Jurkat, Clone E6-1 (cell line): ENCODE measurements at places on chromosomes 1 and 21.

- DNase-seq: no peak
Observed at GRCh38 chr21:39178421-39178820, 4.8 kb downstream of the PSMG1 start.

DNA sequence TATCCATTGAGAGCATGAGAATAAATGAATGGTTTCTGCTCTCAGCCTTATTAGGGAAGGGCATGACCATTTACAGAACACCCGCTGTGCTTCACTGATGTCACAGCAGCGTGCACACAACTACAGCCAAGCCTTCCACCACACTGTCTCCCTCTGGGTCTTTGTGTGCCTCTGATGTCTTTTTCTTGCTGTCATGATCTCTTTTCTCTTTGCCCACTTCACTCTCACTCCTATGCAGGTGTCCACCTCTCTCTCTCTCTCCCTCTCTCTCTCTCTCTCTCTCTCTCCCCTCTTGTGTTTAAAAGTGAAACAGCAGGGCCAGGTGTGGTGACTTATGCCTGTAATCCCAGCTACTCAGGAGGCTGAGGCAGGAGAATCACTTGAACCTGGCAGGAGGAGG lies 232.5 kb upstream of the JUN start:
- DNase-seq: no peak

GRCh38 chr1:151539321-151540020 lies 638 bp upstream of the TUFT1 start:
- peak; percentile 18 for DNase-seq

DNA sequence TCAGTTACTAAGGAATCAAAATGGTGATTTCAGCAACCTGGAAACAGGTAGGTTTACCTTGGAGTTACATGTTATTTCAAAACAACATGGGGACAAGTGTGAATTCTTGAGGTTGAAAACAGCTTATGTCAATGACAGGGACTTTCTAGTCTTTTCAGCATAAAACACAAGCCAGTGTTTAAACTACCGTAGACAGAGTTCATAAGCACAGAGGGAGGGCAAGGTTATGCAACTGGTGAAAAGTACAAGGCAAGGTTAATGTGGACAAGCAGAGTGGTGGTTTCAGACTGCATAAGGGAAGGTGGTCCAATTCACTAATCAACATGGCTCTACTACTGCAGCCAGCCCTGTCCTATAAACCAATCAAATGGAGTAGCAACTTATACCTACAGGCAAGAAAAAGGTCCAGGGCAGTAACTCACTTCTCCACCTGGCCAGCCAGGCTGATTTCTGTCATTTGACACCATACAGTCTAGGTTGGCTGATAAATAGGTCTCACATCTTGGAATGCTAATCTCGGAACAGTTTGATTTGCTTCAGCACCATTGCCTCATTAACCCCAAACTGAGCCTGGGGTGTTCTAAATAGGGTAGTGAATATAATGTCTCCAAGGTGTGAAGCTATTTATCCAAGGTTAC lies 250.3 kb upstream of the PROX1 start:
- DNase-seq: no peak

- no peak for DNase-seq
Observed at GRCh38 chr1:22710701-22711049, at the start of gene EPHB2. TSS of gene EPHB2 (plus strand) at chr1:22710839. CDS start at chr1:22710983, 144 bp downstream.

GRCh38 chr1:57916041-57916440 lies 492.2 kb upstream of the DAB1 start:
- no peak for DNase-seq

DNA sequence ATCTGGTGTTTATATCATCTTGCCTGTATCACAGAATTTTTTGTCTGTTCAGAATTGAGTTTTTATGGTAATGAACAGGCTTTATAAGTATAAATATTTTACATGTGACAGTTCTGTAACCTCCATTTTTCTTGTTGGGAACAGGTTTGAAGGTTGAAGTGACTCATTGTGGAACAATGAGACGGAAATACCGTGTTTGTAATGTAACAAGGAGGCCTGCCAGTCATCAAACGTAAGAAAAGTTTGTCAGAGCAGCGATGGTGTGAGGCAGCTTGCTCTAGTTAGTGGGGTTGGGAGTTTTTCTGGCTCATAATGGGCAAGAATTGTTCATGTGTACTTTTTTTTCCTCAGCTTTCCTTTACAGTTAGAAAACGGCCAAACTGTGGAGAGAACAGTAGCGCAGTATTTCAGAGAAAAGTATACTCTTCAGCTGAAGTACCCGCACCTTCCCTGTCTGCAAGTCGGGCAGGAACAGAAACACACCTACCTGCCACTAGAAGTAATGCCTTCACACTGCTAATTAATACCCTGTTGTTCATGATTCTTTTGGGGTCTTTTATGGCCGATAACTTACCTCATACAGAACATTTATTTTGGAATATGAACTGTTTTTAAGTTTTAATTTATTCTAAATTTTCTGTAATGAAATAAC lies 75.2 kb upstream of the TEKT2 start:
- DNase-seq: no peak

DNA sequence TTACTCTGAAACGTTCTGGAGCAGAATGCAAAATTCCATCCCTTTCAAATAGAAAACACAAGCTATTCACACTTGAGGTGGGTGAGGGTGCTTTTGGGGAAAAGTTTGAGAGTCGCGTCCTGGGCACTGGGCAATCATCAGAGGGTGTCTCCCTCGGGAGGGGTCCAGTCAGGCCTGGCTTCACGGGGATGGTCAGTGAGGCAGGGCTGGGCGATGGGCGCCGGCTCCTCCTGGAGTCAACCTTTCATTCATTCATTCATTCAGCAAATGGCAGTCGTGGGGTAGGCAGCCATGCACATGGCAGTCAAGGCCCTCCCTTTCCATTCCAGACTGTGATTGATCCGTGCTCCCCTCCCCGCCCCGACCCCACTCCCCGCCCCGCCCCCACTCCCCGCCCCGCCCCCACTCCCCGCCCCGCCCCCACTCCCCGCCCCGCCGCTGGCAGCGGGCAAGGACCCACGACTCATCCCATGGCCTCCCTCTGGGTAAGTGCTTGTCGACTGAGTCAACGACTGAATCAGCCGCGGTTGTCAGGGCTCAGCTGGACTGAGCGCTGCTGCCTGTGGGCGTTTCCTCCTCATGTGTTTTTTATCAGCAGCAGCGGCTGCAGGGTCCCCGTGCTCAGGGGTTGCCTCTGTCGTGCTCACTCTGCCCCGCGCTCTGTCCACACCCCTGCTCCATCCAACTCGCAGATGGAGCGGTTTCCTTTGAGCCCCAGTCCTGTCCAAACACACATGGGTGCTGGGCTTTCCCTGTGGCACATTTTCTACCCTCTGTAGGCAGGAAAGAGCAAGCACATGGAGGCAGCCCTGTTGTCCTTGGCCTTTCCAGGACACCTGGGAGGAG lies 12.5 kb upstream of the SPSB1 start:
- DNase-seq: no peak

- no peak for DNase-seq
Observed at GRCh38 chr1:58233729-58234128, 312.8 kb downstream of the OMA1 start.

- no peak for DNase-seq
Observed at GRCh38 chr21:42997053-42997452, 22.7 kb downstream of the PKNOX1 start.

- no peak for DNase-seq
Observed at GRCh38 chr1:172293429-172293828, 127.1 kb upstream of the C1orf105 start.

DNA sequence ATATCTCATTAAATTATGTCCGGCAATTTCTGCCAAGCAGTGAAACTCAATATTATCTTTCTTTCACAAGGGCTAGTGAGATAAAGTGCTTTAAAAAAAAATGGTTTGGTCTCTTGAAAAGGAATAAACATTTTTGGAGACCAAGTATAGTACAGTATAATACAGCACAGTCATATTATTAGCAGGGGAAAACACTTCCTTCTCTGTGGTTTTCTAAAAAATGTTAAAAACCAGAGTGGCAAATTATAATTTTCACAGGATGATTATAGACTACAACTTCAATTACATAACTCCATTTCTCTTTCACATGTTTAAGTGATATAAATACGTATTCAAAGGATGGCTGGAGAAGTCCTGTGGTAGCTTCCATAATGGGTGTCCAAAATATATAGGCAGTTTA lies 170.3 kb upstream of the DMRTA2 start:
- DNase-seq: no peak

DNA sequence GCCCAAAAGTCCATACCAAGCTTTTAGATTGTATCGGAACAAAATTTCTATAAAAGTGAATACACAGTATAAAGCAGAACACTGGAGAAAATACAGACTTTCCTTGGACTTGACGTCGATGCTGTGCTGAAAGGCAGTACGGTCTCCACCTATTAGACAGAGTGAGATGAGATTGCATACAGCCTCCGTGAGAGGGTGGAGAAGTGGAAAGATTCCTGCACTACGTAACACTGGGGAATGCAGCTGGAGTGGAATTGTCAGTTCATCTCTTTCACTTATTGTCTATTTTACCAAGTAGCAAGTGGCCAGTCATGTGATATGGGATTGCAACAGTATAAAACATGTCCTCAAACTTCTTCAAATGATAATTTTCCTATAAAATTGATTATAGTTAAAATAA lies 209.5 kb downstream of the ZP4 start:
- DNase-seq: no peak

GRCh38 chr1:94013367-94013878 lies 104.2 kb upstream of the GCLM start:
- no peak for DNase-seq
